ENCODE measurements at places on chromosomes 7 and 10.

DNA sequence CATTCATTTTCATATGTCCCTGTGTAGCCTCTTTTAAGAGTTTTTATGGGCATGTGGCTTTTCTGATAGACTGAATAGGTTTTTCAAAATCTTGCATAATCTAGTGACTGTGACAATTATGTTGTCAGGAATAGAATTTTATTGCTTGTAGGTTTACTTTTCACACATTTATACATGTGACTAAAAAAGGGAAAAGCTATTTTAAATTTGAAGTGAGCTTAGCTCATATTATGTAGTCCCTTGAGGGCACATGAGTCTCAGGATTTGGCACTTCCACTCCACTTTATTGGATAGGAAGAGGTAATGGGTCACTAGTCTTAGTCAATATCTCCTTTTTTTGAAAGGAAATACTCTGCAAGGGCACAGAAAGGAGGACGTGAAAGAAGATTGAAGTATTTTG is 247.3 kb downstream of the SUGCT start:
- no peak for DNase-seq

DNA sequence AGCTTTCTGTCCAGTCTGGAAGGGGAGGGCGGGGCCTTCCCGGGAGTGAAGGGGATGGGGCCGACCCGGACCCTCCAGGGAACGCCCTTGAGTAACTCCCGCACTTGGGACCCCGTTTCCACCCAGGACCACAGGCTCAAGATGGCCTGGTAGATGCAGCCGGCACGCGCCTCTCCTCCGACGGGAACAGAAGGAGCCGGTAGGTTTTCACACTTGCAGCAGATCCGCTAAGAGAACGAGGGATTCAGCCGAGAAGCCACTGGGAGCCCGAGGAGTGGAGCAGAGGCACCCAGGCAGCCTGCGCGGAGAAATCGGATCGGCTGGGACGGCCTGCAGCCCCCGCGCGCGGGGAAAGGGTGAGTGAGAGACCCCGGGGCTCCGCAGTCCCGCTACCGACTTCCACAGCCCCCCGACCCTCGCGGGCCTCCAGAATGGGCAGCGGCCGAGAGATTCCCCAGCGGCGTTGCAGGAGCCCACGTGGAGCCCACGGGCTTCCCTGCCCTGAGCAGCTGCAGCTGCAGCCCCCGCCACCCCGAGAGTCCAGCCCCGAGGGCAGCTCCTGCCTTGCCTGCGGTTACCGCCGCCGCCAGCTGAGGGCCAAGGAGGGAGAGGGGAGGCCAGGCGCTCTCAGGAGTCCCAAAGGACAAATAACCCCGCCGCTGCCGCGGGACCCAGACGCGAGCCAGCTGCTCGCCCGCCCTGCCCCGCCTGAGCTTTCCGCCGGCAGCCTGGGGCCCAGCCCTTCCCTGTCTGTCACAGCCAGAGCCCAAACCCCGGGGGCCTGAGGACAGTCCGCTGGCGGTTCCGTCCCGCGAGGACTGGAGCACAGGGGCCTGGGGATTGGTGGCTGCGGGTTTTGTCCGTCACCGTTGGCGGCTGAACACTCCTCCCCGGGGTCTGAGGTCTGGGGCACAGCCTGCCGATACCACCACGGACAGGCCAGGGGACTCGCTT is 21.8 kb downstream of the IFT22 start:
- DNase-seq: no peak

GRCh38 chr10:114541081-114541796 is 116.8 kb downstream of the ABLIM1 start:
- DNase-seq: no peak

DNA sequence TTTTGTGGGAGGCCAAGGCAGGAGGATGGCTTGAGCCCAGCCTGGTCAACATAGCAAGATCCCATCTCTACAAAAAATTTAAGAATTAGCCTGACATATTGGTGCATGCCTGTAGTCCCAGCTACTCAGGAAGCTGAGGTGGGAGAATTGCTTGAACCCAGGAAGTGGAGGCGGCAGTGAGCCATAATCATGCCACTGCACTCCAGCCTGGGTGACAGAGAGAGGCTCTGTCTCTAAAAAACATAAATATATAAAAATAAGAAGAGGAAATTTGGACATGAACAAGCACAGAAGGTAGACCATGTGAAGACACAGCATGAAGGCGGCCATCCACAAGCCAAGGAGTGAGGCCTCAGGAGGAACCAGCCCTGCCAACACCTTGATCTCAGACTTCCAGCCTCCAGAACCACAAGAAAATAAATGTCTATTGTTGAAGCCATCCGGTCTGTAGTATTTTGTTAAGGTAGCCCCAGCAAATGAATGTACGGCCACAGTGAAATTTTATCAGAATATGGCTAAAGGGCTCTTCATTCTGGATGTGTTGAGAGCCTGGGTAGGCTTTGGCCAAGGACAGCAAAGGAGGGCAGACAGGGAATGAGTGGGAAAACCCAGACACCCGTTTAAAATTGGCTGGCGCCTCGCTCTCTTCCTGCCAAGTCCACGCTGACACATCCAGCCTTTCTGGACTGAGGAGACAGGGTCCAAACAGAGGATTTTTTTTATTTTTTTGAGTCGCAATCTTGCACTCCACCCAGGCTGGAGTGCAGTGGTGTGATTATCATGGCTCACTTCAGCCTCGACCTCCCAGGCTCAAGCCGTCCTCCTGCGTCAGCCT is 12.9 kb upstream of the GRID2IP start:
- DNase-seq: no peak

DNA sequence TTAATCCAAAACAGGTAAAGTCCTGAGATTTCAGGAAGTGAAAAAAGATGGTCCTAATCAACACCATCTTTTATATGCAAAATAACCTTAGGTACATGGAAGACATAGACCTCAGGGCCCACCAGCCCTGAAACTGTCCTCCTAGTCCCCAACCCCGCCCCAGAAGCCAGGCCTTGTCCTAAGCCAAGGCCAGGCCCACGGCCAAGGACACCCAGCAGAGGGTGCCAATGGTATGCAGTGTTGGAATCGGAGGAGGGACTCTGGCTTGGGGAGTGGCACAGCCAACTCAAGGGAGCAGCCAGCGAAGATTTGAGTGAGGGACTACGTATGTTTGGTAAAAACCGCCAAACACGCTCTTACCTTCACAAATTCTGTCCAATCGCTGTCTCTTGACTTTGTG is 96.7 kb downstream of the ZRANB1 start:
- DNase-seq: no peak

DNA sequence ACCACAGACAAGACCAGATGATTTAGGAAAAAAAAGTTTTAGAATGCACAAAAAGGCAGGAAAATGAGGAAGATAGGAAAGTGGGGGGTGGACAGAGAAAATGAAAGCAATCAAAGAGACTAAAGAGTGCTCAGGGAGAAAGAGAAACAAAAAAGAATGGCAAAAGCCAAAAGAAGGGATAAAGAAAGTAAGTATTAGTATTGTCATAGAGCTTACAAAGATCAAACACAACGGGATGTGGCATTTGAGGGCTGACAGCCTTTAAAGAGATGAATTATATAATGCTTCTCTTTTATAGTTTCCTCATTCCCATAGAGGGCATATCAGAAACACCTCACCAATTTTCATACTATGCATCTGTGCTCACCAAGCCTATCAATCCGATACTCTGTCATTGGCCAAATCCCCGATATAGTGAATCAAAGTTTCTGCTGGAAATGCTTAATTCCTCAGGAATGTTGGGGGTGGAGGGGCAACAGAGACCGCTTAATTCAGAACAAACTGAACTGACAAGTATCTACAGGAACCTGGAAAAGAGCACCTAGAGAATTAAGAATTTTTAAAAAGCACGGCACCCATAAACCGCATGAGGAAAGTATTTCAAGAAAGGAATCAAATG is 2.7 kb downstream of the COG5 start:
- no peak for DNase-seq

DNA sequence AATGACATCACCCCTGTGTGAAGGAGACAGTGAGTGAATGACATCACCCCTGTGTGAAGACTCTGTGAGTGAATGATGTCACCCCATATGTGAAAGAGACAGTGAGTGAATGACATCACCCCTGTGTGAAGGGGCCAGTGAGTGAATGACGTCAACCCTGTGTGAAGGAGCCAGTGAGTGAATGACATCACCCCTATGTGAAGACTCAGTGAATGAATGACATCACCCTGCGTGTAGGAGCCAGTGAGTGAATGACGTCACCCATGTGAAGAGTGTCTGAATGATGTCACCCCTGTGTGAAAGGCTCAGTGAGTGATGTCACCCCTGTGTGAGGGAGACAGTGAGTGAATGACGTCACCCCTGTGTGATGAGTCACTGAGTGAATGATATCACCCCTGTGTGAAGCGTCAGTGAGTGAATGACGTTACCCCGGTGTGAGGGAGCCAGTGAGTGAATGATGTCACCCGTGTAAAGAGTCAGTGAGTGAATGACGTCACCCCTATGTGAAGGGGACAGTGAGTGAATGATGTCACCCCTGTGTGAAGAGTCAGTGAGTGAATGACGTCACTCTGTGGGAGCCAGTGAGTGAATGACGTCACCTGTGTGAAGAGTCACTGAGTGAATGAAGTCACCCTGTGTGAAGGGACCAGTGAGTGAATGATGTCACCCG is 478.1 kb downstream of the PTPRN2 start:
- DNase-seq: no peak

- no peak for DNase-seq
Measured at GRCh38 chr10:11642566-11642965, 31.1 kb upstream of the USP6NL start.

DNA sequence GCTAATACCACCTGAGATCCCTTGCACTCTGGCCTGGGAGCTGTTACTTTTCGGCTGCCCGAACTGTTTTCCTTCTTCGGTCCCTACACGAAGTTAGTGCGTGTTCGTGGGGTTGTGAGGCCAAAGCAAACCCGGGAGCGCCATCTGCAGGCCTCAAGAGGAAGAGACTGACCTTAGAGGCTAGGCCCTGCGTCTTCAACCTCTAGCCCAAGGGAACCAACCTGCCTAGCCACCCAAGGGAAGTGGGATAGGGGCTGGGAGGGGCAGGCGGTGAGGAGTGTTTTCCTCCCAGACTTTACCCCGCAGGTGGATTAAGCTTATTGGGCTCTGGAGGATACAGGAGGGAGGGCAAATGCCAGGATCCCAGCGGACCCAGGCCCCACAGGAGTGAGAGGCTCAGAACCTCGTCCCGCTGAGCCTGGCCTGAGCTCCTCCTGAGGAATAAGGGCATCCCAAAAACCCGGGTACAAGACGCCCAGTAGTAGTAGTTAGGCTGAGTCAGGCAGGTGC is 1.7 kb upstream of the PAX2 start:
- peak; percentile 37 for DNase-seq

- DNase-seq: no peak
Measured at GRCh38 chr7:86978808-86979506, 80.5 kb downstream of the ELAPOR2 start.

GRCh38 chr10:89426230-89426868 is 12.0 kb downstream of the IFIT5 start:
- DNase-seq: no peak

DNA sequence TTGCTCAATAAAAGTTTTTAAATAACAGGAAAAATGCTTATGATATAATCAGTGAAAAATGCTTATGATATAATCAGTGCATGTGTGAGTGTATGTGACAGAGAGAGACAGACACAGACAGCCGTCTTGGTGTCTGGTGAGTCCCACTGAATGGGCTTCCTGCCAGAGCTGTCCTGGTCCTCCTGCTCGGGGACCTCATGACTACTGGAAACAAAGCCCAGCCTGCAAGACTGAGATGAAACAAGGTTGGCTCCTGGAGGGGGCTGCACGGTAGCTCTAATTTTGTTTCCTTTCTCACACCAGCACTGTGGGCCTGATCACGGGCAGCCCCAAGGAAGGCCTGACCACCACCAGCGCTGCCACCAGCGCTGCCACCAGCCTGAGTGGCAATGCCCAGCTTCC is 57.3 kb downstream of the NRP1 start:
- DNase-seq: peak; percentile 46

GRCh38 chr7:101108330-101108857 is 18.5 kb upstream of the SERPINE1 start:
- DNase-seq: peak; percentile 16

DNA sequence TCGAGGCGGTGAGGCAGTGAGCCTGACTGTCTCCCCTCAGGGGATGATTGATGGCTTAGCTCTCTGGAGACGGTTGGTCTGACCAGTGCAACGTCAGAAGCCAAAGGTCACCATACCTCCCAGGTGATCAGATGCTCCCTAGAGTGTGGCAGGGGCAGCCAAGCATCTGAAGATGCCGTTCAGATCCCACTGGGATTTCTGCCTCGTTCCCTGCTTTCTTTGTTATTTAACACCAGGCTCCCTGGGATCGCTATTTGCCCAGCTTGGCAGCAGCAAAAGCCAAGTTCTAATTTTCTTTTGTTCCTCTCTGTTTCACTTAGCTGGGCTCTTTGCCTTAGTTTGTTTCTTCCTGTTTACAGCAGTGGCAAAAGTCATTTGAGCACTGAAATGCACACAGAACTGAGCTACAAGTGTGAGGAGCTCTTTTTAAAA is 53.5 kb upstream of the SVIL start:
- DNase-seq: no peak

GRCh38 chr10:23413629-23414089 is 25.2 kb upstream of the OTUD1 start:
- no peak for DNase-seq

DNA sequence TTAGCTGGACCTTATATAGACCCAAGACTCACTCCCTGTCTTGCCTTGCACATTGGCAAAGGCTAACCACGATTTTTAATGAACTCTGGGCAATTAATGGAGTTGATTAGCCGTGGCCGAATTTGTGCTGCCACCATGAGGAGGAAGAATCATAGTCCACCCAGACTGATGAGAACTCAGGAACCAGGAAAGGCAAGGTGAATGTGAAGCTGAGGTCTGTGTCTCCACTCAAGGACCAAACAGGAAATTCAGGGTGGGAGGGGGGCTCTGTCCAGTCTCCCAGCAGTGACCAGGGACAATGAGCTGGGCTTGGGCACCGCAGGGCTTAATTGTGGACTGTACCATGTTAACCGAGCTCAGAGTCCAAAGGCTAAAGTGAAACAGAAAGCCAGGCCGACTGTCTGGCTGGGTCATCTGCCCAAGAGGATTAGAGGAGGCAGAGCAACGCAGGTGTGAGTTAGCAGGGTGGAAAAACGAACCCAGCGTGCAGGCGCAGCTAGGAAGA is 127.0 kb upstream of the JCAD start:
- no peak for DNase-seq

DNA sequence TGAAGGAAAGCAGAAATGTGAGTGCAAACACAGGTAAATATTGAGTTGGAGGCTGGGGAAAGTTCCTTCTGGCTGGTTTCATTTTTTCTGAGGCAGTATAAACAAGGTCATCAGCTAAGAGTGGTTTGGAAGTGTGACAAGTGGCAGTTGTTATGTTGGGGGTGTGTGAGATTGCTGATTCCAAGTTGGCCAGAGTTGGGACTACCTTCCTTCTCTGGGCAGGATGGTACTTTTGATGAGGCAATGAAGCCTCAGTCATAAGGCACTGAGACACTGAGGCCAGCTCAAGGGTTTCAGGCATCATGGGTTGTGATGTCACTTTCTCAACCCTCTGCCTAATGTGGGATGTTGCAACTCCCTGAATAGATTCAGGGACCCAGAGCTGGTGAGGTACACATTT is 8.2 kb upstream of the PTTG1IP2 start:
- no peak for DNase-seq

- DNase-seq: no peak
Measured at GRCh38 chr10:103040418-103040817, 122.3 kb downstream of the CNNM2 start.
